Activated CD4-positive, alpha-beta T cell treated with anti-CD3 and anti-CD28 coated beads, Interleukin-2, amount 50 U/mL, for 4 hours (primary cell): ENCODE measurements at places on chromosomes 4 and X.

DNA sequence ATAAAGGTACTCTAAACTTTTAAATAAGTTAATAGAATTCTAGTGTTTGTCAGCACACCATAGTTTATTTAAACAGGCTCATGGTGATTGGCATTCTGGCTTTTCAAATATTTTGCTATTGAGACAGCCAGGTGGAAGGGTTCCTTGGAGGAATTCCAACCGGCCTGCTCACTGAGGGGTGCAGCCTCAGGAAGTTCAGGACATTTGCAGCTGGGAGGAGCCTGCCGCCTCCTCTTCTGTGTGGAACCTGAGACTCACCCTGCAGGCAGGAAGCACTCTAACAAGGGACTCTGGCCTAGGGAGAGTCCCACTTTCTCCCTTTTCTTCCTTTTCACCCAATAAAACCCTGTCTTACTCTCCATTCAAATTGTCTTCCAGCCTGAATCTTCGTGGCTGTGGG, 1328.0 kb downstream of the FSTL5 start:
- no peak for DNase-seq

DNA sequence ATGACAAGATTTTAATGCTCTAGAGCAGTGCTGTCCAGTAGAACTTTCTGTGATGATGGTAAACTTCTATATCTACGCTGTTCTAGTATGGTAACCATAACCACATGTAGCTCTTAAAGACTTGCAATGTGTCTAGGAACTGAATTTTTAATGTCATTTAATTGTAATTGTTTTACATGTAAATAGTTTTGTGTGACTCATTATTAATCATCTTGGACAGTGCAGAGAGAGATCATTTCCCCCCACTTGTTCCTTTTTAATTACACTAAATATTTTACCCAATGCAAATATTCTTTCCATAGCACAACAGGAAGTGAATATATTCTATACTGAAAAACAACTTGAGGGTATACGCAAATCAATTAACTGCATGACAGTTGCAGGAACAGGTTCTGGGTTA, 5.8 kb downstream of the ATG4A start:
- DNase-seq, result no peak

GRCh38 chr4:1210241-1210841, 38.0 kb upstream of the SPON2 start:
- DNase-seq, result no peak

DNA sequence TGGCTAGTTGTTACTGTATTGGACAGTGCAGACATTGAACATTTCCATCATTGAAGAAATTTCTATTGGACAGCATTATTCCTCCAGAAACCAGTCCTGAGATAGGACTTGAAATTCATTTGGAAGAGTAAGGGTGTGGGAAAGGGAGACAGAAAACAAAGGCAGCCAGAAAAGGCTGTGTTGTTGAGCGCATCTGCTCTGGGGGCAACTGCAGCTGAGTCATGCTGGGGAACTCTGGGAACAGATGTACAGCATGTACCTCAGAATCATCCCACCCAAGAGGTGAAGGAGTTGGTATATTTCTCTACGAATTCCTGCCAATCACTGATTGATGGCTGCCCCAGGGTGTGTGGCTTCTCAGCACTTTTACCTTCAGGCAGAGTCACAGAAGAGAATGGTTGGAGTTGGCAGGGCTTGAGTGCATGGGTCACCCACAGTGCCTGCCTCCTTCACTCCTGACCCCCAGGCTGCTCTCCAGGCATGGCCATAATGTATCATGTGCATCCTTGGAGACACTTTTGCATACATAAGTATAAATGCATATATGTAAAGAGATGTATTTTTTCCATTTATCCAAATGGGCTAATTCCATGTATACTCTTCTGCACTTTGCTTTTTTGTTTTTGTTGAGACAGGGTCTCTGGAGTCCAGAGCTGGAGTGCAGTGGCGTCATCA, 39.4 kb downstream of the GEMIN8 start:
- DNase-seq, result no peak

- no peak for DNase-seq
Measured at GRCh38 chr4:39563346-39563847, 36.2 kb upstream of the UGDH start.

GRCh38 chr4:149553959-149554520, 261.6 kb downstream of the IQCM start:
- DNase-seq, result no peak

DNA sequence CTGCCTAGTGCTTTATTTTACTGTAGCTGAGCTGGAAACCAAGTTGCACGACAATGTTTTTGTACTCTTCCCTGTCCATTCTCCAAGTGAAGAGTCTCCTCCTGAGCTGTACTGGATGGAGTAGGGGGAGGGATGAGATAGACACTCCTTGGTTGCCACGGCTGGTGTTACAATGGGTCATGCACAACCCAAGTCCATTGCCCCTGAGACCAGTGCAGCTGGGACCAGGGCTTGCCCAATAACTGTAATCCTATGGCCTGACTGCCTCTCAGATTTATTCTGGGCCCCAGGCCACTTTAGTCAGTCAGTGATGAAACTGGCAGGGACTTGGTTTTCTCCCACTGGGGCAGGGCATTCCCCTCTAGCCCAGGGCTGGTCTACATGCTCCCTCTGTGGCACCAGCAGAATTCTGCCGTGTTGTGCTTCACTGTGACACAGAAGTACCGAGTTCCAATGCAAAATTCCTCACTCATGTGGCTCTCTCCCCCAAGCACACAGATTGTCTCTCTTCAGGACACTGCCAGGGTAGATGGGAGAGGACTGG, 203.3 kb upstream of the PCDH18 start:
- DNase-seq, result no peak

DNA sequence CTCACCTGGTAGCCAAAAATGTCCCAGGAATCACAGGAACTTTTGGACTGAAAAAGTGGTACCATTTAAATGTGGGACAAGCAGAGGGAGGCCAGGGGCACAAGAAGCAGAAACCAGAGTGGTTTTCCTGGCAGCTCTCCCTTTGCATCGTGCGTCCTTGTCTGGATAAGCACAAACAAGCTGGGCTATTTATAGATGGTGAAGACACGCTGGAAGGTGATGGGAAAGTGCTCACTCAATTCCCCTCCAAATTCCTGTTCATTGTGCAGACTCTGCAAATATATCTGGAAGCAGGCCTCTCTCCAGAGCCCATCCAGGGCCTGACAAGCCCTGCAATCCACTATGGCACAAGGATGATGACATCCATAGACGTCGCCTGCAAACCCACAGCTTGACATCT, 63.6 kb upstream of the MAP3K15 start:
- no peak for DNase-seq

- no peak for DNase-seq
Measured at GRCh38 chr4:25878676-25879075, 15.9 kb upstream of the SEL1L3 start.

GRCh38 chr4:72319601-72320021, 249.4 kb downstream of the ADAMTS3 start:
- DNase-seq, result no peak

GRCh38 chrX:97517763-97518162, 634.1 kb downstream of the RPA4 start:
- DNase-seq, result no peak

DNA sequence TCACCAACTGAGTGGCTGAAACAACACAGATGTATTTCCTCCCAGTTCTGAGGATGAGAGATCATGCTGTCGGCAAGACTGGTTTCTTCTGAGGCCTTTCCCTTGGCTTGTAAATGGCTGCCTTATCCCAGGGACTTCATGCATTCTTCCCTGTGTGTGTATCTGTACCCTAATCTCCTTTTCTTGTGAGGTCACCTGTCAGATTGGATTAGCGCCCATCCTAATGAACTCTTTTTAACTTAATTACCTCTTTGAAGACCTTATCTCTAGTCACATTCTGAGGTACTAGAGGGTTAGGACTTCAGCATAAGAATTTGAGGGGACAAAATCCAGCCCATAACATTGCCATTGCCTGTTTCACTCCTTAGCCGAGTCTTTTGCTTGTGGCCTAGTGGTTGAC, 59.5 kb upstream of the TMEM150C start:
- no peak for DNase-seq

GRCh38 chrX:475926-476723, 89.4 kb upstream of the PPP2R3B start:
- DNase-seq, result no peak

DNA sequence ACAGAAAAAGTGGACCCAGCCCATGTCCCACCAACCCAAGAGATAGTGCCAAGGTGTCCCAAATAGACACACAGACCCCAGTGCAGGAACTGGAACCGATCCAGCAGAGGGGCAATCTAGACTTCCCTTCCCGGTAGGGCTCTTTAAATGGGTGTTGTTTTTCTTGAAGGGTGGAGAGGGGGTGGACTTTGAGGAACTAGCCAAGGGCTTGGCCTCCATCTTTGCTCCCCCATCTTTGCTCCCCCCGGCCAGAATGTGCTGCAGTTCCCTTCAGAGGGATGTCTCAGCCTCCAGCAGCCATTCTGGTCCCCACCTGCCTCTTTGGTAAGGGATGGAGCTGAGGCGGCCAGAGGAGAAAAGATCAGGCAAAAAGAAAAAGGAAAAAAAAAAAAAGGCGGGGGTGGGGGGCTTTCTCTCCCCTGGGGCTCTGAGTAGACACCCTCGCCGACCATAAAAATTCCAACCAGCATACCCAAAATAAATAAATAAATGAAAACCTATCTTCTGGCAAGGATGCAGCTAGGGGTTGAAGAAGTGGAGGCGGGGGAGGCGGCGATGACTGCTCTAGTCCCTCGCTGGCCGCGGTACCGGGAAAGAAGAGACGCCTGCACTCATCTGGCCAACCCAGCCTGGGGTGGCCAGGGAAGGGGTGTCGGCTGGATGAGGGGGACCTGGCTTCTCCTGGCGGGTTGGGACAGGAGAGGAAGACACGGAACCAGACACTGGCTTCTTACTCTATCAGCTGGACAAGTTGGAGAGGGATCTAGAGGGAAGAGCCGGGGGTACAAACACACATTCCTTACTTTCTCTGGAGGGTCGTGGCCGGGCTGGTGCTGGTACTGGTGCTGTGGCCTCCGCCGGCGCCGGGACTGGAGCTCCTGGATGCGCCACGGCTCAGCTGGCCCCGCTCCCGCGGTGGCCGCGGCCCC, 38.5 kb upstream of the IQSEC2 start:
- no peak for DNase-seq

DNA sequence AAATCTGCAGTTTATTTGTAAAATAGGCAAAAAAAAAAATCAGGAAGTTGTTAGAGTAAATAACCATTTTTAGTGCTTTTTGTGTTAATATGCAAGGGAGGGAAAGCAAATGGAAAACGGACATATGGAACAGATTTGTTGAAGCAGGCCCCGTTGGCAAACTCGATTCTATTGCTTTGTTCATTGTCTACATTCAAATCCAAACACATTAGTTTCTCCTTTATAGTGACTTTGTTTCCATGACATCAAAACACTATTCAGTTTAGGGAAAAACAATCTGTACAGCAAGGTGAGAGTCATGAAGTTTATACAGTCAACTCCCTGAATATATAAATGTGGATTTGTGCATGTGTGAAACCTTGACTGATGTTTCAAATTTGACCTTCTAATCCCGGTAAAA, 142.2 kb downstream of the FAM47A start:
- DNase-seq, result no peak

- DNase-seq, result no peak
Measured at GRCh38 chr4:180521181-180521580, 1722.0 kb upstream of the TENM3 start.

DNA sequence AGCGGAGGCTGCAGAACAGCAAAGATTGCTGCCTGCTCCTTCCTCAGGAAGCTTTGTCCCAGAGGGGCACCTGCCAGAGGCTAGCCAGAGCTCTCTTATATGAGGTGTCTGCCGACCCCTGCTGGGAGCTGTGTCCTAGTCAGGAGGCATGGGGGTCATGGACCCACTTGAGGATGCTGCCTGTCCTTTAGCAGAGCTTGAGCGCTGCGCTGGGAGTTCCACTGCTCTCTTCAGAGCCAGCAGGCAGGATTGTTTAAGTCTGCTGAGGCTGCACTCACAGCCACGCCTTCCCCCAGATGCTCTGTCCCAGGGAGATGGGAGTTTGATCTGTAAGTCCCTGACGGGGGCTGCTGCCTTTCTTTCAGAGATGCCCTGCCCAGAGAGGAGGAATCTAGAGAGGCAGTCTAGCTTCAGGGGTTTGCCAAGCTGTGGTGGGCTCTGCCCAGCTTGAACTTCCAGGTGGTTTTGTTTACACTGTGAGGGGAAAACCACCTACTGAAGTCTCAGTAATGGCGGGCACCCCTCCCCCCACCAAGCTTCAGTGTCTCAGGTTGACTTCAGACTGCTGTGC, 10.9 kb downstream of the DCK start:
- DNase-seq, result peak; percentile 31
